ENCODE measurements at places on chromosomes 2 and 18.

DNA sequence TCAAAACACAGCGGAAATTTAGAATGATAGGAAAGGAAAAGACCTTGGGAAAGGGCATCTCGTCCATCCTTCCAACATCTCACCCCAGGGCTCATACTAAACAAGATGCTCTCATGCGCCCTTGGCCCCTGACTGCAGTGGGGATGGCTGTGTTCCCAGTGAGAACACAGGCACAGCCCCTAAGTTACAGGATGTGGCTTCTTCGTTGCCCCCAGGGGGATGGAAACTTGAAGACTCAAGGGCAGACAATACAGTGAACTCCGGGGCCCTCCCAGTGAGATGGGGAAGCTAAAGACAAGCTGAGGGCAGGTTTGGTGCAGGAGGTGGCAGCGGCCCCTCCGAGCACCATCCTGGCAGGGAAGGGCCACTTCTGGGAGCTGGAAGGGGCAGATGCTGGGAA is 139.7 kb downstream of the INO80D start:
- peak; percentile 71 for DNase-seq

- no peak for DNase-seq
Measured at GRCh38 chr18:51361130-51361860, 163.8 kb upstream of the MEX3C start.

DNA sequence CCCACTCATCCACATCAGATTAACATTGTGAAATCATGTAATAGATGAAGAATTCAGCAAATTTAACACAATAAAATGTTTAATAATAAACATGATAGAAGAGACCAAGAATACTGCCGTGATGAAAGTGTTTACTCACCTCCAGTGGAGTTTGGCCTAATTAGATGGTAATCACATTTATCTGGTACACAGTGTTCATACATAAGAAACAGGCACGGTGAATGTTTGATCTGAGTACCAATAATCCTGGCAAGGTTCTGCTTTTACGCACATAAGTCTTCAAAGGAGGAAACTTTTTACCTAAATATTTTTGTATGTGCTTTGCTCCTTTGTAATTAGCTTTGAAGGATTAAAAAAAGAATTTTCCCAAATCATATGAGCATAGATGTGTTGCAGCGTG is 122.5 kb downstream of the IRS1 start:
- no peak for DNase-seq

DNA sequence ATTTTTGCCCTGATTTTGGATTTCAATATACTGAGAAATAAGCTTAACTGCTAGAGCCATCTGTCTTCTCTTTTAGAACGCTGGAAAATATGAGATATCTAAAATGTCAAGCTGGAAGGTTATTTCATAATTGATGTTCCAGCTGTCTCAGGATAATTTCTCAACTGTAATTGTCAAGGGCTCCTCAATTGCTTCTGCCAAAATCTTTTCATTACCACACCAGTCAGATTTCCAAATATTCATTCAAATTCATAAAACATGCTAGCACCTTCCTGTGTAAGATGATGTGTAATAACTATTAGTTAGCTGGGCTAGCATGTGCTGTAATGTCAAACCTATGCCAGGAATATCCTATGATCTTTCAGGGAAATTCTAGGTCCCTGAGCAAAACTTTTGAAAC is 88.1 kb downstream of the TNFRSF11A start:
- DNase-seq: no peak

GRCh38 chr18:57029761-57030160 is 117.1 kb upstream of the BOD1L2 start:
- no peak for DNase-seq

DNA sequence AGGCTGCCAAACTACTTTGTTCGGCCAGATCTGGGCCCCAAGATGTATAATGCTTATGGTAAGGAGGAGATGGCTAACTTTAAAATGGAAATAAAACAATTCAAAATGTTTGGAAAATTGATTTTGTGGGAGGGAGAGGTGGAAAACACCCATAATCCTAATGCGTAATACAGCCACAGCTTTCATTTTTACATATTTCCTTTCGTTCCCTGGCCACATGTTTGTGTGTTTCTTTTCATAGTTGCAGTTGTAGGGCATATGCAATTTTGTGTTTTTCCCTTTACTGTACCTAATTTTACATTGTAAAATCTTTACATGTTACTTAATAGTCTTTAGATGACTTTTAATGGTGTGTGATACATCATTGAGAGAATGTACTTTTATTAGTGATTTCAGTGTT is 44.6 kb downstream of the KDM3A start:
- no peak for DNase-seq

DNA sequence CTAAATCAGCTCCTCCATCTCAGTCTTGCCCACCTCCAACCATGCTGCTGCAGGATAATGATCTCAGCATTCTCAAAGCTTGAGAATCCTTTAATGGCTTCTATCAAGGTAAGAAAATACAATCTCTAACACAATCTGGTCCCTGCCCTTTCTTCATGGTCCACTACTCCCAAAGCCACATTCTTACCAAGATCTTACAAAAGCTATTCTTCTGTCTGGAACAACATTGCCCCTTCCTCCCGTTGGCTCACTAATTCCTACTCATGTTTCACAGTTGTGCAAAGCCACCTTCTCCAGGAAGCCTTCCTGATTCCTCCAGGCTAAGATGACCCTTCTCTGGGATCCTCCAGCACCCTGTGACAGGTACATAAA is 5.9 kb upstream of the SFXN5 start:
- DNase-seq: no peak

DNA sequence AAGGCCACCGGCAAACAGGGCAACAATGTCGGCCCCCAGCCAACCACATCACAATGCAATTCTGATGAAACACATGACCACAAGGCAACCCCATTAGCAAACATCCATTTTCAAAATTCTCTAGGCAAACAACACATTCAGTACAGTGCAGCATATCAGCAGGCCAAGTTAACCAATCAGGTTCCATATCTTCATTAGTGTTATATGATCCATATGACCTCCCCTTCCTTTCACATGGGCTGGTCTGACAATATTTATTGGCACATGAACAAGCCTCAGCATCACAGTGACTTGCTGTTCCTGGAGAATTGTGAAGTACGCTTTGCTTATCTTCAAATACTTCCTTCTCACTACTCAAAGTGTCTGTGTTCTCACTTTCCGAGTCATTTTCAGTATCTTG is 19.8 kb downstream of the RNF103 start:
- no peak for DNase-seq

DNA sequence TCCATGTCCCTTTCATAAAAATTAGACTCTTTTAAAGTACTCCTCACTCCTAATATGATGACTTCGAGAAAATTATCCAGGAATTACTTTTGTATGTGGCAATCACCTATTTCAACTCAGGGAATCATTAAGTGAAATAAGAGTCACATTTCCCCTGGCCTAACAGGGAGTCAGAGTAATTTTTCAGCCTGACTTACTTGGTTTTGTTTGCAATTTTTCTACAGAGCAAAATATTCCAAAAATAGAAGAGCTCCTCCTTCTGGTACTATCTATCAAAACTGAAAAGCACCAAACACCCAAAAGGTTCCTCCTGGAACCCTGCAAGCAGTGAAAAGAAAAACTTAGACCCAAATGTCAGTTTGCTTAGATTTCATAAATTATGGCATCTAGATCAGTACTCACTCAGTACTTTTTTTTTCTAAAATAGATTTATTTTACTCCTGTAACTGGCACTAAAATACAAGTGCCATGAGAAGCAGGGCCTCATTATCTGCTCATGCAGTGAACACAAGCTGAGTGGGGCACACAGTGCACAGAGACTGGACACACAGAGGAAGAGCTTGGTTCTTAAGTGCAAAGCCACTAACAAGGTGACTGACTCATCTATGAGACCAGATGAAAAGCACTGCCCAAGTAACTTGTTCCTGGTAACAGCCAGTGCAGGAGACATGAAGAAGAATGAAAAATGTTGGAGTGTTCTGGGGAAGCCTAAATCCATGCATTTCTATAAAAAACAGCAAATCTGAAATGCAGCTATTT is 28.7 kb downstream of the ACAA2 start:
- DNase-seq: no peak

GRCh38 chr18:48925491-48925780 is 25.3 kb downstream of the SMAD7 start:
- no peak for DNase-seq

DNA sequence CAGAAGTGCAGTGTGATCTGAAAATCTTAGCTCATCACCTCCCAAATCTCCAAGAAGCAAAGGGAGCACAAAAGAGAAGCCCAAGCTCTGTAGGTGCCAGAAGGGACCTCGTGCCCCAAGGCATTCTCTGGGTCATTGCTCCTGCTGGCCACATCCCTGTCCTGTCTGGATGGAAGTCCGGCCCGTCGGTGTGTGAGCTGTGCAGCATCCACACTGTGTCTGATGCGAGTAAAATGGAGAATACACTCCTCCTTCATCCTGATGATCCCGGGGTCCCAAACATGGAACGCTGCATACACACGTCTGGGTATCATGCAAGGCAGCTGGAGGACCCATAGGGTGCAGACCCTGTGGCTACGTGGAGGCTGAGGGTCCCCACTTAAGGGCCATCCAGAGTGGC is 851.4 kb downstream of the GALR1 start:
- DNase-seq: no peak

DNA sequence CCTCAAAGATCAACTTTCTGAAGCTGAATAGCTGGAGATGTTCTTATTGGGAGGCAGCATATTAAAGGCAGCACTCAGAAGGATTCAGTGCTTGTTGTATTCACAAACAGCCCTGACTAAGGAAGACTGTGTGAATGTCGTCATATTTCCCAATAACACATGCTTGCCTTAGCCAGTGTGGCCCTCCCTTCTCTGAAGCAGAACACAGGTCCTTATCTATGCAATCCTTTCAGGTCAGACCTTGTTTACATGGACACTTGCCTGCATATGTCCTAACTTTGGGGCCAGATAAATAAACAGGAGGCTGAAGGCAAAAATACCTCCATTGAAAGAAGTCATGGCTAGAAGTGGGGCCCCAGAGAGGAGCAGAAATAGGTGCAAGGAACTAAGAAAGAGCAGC is 97.2 kb downstream of the SLC4A3 start:
- DNase-seq: no peak

- DNase-seq: no peak
Measured at GRCh38 chr2:76310894-76311633, 600.3 kb upstream of the GCFC2 start.

GRCh38 chr2:621303-622099 is 55.7 kb downstream of the TMEM18 start:
- no peak for DNase-seq
